Fibroblast of lung (primary cell): ENCODE measurements at places on chromosomes 1 and 21.
A peak's percentile ranks its signal among the peaks of the same experiment; 100 is the strongest.

GRCh38 chr1:183291802-183292514 is 105.9 kb downstream of the LAMC2 start:
- H3K4me3 ChIP-seq: no peak overlapping the region
- no peak overlapping the region for H3K27ac ChIP-seq
- peak; percentile 91 for DNase-seq
- no peaks in the 10 kb centered on the region for H3K27me3 ChIP-seq

GRCh38 chr1:31910933-31911332 is 27.2 kb downstream of the PTP4A2 start:
- no peaks in the 10 kb centered on the region for H3K4me1 ChIP-seq
- DNase-seq: no peak
- H3K27ac ChIP-seq: no peak overlapping the region
- no peaks in the 10 kb centered on the region for H3K27me3 ChIP-seq
- no peak overlapping the region for H3K4me3 ChIP-seq

DNA sequence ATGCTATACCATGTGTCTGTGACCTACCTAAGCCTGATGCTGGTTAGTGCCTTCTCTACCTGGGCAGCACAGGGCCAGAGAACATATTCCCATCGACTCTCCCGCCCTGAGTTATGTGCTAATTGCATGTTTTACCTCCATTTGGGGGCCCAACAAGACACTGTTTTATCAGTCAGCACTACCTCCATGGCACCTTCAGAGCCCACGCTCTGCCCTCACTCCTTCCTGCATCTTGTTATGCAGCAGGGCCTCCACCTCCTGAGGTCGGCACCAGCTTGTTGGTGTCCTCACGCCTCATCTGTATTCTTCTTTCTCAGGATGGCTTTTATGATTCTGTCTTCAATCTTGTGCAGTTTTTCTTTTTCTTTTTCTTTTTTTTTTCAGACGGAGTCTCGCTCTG is 11.9 kb downstream of the WNT9A start:
- no peak overlapping the region for H3K4me3 ChIP-seq
- no peaks in the 10 kb centered on the region for H3K27me3 ChIP-seq
- no peak for DNase-seq
- H3K36me3 ChIP-seq: no peaks in the 10 kb centered on the region
- H3K4me1 ChIP-seq: no peaks in the 10 kb centered on the region

- DNase-seq: no peak
- H3K27ac ChIP-seq: no peak overlapping the region
- H3K27me3 ChIP-seq: no peaks in the 10 kb centered on the region
These were observed 29.0 kb downstream of the WNT9A start for GRCh38 chr1:227918736-227919135.

DNA sequence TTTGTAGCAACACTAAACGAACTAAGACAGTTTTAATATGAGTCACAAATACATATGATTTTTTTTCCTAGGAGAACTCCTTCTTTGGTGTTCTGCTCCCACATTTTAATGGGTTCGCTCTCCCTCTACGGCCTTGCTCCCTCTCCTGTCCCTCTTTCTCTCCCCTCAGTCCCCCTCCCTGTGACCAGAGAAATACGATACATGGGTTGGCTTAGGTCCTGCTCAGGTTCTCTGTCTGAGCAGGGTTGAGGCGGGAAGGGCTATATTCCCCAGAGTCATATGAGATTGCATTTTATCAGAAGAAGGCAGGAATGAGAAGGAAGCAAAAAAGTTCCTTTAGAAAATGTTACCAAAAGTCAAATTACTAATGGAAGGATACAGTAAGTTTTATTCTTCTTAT is 44.6 kb downstream of the UBE2U start:
- peaks cover 4% of the 10 kb centered on the region for H3K4me1 ChIP-seq
- H3K4me3 ChIP-seq: no peak overlapping the region
- H3K36me3 ChIP-seq: no peaks in the 10 kb centered on the region
- no peak for DNase-seq
- H3K27me3 ChIP-seq: peaks cover 3% of the 10 kb centered on the region

GRCh38 chr1:66981679-66982078 is 56.9 kb downstream of the MIER1 start:
- no peak overlapping the region for H3K27ac ChIP-seq
- H3K4me3 ChIP-seq: no peak overlapping the region
- H3K4me1 ChIP-seq: peaks cover 5% of the 10 kb centered on the region
- peak; percentile 44 for DNase-seq
- H3K36me3 ChIP-seq: peaks cover 8% of the 10 kb centered on the region

- H3K27me3 ChIP-seq: peaks cover 26% of the 10 kb centered on the region
- no peak for DNase-seq
These were observed 11.5 kb downstream of the LDLRAD1 start for GRCh38 chr1:54006508-54006907.

- peaks cover 7% of the 10 kb centered on the region for H3K27me3 ChIP-seq
- H3K4me3 ChIP-seq: no peak overlapping the region
- no peak for DNase-seq
- peaks cover 11% of the 10 kb centered on the region for H3K4me1 ChIP-seq
- no peaks in the 10 kb centered on the region for H3K36me3 ChIP-seq
These were observed 36.4 kb upstream of the PRELP start for GRCh38 chr1:203439131-203439730.

GRCh38 chr21:39867198-39867650 is at the start of gene PCP4:
TSS of gene PCP4 (plus strand) at chr21:39867438. CDS start at chr21:39867502, 64 bp downstream.
- H3K27ac ChIP-seq: no peak within 1 kb of the TSS
- no peak within 1 kb of the TSS for H3K4me3 ChIP-seq

DNA sequence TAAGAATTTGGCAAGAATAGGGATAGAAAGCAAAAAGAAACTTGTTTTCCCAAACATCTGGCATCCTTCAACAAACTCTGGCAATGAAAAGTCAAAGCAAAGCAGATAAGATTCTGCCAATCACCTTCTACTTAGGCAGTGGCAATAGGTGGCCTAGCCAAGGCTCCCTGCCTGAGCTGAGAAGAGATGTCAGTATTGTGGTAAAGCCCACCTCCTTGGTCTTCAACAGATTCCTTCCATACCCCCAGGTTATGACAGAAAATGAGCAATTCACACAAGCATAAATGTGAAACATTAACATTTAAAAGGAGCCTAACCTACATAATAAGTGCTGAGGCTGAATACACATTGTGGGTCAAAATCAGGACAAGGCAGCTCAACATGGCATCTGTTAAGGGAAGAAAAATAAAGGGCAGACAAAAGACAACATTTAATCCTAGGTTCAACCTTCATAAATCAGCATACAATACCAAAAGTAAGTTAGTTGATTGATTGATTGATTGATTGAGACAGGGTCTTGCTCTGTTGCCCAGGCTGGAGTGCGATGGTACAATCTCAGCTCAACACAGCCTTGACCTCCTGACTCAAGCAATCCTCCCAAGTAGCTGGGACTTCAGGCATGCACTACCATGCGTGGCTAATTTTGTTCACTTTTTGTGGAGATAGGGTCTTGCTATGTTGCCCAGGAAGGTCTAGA is 123.1 kb downstream of the AKT3 start:
- no peak overlapping the region for H3K27ac ChIP-seq
- peaks cover 4% of the 10 kb centered on the region for H3K4me1 ChIP-seq
- no peak overlapping the region for H3K4me3 ChIP-seq
- no peaks in the 10 kb centered on the region for H3K27me3 ChIP-seq
- DNase-seq: no peak

DNA sequence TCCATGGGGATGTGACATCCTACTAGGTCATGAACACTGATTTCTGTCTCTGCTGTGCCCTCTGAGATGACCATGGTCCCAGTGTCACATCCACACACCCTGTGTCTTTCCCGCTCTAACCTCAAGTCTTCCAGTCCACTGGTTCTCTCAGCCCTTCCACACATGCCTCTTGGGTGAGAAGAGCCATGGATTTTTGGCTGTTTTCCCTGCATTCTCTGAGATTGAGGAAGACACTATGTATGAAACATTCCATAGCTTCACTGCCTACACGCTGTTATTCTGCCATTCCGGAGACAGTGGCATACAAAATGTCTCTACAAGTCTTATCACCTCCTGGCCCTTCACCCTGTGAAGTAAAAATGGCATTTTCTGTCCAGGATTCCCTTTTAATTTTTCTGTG is 247.3 kb downstream of the BACH1 start:
- no peak overlapping the region for H3K4me3 ChIP-seq
- no peaks in the 10 kb centered on the region for H3K27me3 ChIP-seq
- no peak overlapping the region for H3K27ac ChIP-seq
- DNase-seq: no peak
- H3K4me1 ChIP-seq: no peaks in the 10 kb centered on the region

DNA sequence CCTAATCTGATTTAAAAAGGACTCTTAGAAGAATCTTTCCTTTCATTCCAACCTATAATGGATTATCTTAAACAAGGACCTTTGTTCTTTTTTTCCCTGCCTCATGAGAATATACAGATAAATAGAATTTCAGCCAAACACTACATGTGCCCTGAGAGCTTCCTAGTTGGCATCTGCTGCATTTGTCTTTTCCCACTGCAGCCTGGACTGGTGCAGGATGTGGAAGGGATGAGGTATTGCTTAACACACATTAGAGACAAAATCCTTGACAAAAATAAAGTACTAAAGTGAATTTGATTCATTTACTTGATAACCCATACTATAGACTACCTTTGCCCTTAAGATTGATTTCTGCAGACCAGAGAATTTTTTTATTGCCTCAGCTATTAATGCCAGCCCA is 59.5 kb downstream of the PALMD start:
- no peak overlapping the region for H3K4me3 ChIP-seq
- no peak overlapping the region for H3K27ac ChIP-seq
- no peaks in the 10 kb centered on the region for H3K4me1 ChIP-seq
- no peak for DNase-seq
- no peaks in the 10 kb centered on the region for H3K27me3 ChIP-seq

- H3K4me3 ChIP-seq: no peak overlapping the region
- peaks cover 16% of the 10 kb centered on the region for H3K4me1 ChIP-seq
- DNase-seq: peak; percentile 65
- no peak overlapping the region for H3K27ac ChIP-seq
- H3K36me3 ChIP-seq: peaks cover 8% of the 10 kb centered on the region
These were observed 24.1 kb downstream of the GPR3 start for GRCh38 chr1:27416387-27417111.

DNA sequence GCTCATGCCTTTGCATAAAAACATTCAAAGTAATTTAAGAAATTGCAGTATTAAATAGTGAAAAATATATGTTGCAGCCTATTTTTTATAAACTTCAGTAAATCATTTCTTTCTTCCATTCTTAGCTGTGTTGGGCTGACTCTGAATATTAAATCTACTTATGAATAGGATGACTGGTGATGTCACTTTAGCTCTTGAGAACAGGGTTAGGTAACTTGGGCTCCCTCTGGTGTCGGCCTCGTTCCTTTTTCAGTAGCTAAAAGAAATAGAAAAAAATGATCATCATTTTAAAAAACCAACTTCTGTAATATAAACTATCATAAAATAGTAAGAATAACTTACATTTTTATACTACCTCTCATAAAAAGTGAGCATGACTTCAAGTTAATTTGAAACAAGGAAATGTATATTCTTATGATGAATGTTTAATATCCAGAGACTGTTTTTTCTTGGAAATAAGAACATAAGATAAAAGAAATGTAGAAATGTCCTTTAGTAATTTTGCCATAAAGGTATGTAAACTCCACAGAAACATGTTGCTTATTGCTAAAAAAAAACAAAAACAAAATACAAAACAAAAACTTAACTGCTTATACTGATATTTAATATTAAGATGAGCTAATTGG is 26.8 kb upstream of the NCAM2 start:
- no peaks in the 10 kb centered on the region for H3K4me1 ChIP-seq
- no peak overlapping the region for H3K4me3 ChIP-seq
- peak; percentile 74 for DNase-seq
- H3K27me3 ChIP-seq: no peaks in the 10 kb centered on the region
- H3K27ac ChIP-seq: no peak overlapping the region

- no peak overlapping the region for H3K27ac ChIP-seq
- no peaks in the 10 kb centered on the region for H3K4me1 ChIP-seq
- H3K4me3 ChIP-seq: no peak overlapping the region
- no peaks in the 10 kb centered on the region for H3K27me3 ChIP-seq
These were observed 16.6 kb downstream of the ANGPTL3 start for GRCh38 chr1:62613890-62614289.

GRCh38 chr1:169052727-169053126 is 53.8 kb upstream of the ATP1B1 start:
- H3K27ac ChIP-seq: no peak overlapping the region
- no peaks in the 10 kb centered on the region for H3K27me3 ChIP-seq
- DNase-seq: no peak
- no peaks in the 10 kb centered on the region for H3K4me1 ChIP-seq
- H3K36me3 ChIP-seq: no peaks in the 10 kb centered on the region

- no peaks in the 10 kb centered on the region for H3K27me3 ChIP-seq
- H3K36me3 ChIP-seq: no peaks in the 10 kb centered on the region
- H3K4me3 ChIP-seq: no peak overlapping the region
- DNase-seq: no peak
These were observed 27.1 kb upstream of the RERE start for GRCh38 chr1:8844501-8845006.

DNA sequence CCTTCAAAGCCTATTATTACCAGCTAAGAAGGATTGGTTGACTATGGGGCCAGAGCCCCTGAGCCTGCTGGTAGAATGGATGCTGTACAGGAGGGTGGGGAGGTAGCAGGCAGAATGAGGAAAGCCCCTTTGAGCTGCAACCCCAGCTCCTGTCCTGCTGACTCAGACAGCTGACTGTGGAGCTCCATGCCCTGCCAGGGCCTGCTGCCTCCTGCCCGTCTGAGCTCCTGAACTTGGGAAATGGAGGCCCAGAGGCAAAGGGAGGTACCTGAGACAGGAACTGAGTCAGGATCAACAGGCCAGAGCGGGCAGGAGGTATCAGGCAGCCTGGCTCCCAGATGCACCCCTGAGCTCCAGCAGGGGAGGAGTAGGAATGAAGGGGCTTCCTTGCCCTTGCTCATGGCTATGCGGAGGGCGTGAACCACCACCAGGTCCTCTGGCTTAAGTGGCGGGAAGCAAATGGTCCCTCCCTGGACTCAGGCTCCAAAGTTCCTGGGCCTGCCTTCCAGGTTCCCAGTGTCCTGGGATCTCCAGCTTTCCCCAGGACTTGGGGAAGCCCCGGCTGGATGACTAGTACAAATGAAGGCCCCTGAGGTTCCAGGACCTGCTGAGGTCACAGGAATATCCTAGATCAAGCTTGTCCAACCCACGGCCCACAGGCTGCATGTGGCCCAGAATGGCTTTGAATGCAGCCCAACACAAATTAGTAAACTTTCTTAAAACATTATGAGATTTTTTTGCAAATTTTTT is 3.9 kb upstream of the SFN start:
- no peak for DNase-seq
- H3K4me3 ChIP-seq: no peak overlapping the region
- H3K4me1 ChIP-seq: peaks cover 2% of the 10 kb centered on the region
